ENCODE measurements at places on chromosomes 5 and 9. TPM values are rescaled to one million over a fixed set of nuclear protein-coding genes. Genes with fewer than 3 reads are reported as not detected.

The ENTPD8 gene
- 5.2 TPM for total RNA-seq

DNA sequence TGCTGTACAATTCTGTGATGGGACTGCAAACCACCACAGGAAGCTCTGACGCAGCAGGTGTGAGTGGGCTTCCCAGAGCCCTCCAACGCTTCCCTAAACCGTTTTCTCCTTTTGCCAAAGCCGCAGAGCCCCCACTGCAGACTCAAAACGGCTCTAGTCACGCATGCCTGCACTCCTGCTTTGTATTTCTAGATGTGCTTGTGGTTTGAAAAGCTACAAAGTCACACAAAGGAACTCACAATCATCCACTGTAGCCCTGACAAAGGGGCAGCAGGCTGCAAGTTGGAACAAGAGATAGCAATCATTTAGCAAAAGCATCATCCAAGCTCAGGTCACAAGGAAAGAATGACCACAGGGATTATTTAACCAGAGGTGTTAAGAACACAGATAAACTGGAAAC is 79.3 kb downstream of the PTPN3 start:
- H3K4me1 ChIP-seq: peaks cover 2% of the 10 kb centered on the region
- no peak for DNase-seq
- no peak overlapping the region for H3K4me3 ChIP-seq
- H3K27ac ChIP-seq: no peak overlapping the region

The KCNN2 gene
- 1.5 TPM for total RNA-seq

DNA sequence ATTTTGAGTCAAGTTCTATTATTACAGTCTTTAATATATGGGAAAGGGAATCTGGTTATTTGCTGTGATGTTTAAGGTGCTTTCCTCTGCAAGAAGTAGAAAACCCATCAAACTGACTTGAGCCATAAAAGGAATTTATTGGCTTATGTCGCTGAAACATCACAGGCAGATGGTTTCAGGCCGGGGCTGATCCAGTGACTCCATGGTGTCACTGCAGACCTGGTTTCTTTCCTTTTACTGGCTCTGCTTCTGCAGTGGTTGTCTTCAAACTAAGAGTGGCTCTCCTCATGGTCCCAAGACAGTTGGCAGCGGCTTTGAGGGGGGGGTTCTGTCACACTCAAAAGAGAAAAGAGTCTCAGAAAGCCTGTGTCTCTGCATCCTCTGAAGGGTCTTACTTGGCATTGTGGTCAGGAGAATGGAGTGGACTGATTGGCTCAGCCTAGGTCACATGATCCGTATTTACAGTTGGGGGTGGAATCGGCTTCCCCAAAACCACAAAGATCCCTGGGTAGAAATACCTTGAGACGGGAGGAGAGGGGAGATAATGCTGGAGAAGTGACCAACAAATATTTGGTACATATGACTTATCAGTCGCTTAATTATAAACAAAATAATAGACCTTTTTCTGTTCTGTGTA is 106.3 kb downstream of the DAPK1 start:
- no peaks in the 10 kb centered on the region for H3K27me3 ChIP-seq
- H3K27ac ChIP-seq: no peak overlapping the region
- H3K4me3 ChIP-seq: no peak overlapping the region
- H3K4me1 ChIP-seq: peaks cover 3% of the 10 kb centered on the region

GRCh38 chr5:135396459-135397055 is 2.5 kb downstream of the MACROH2A1 start:
- no peaks in the 10 kb centered on the region for H3K36me3 ChIP-seq
- no peak overlapping the region for H3K4me3 ChIP-seq

The BTNL9 gene
- total RNA-seq: 11.9 TPM

DNA sequence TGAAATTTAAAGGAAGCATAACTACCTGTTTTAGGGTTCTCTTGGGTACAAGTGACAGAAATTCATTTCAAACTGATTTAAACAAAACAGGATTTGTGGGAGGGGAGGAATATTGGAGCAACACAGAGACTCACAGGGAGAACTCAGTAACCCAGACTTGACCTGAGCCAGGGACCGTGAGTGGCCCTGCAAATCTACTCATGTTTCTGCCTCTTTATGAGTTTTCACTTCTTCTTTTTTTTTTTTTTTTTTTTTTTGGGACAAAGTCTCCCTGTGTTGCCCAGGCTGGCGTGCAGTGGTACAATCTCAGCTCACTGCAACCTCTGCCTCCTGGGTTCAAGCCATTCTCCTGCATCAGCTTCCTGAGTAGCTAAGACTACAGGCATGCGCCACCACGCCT is 405.6 kb upstream of the ZNF608 start:
- H3K27ac ChIP-seq: no peak overlapping the region
- no peaks in the 10 kb centered on the region for H3K36me3 ChIP-seq
- DNase-seq: peak; percentile 44
- peaks cover 5% of the 10 kb centered on the region for H3K4me1 ChIP-seq
- H3K27me3 ChIP-seq: no peaks in the 10 kb centered on the region

The SLC6A18 gene
- not detected for total RNA-seq

The DNAJC21 gene
- total RNA-seq: 45.0 TPM

DNA sequence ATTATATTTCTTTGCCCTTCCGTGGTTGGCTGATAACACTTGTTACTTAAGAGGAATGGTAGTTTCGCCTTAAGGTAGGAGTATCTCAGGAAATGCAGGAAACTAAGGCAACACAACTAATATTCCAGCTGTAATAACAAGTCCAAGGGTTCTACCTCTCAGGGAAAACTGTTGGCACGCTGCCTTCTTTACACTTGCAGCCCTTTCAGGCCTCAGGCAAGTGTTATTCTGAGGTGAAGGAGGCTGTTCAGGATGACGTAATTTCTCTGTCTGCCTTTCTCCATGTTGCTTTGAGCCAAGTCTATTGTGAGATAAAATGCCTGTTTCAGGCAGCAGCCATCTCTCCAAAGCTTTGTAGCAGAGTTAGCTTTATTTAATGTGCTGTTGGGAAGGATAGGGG is 38.0 kb downstream of the VCAN start:
- no peak overlapping the region for H3K27ac ChIP-seq
- H3K27me3 ChIP-seq: no peaks in the 10 kb centered on the region
- no peak for DNase-seq
- H3K4me1 ChIP-seq: no peaks in the 10 kb centered on the region
- peaks cover 6% of the 10 kb centered on the region for H3K36me3 ChIP-seq

- H3K4me3 ChIP-seq: no peak overlapping the region
- no peak for DNase-seq
- no peaks in the 10 kb centered on the region for H3K36me3 ChIP-seq
- H3K27me3 ChIP-seq: no peaks in the 10 kb centered on the region
- no peaks in the 10 kb centered on the region for H3K4me1 ChIP-seq
- H3K27ac ChIP-seq: no peak overlapping the region
These were observed 17.8 kb upstream of the SLCO4C1 start for GRCh38 chr5:102313912-102314311.

DNA sequence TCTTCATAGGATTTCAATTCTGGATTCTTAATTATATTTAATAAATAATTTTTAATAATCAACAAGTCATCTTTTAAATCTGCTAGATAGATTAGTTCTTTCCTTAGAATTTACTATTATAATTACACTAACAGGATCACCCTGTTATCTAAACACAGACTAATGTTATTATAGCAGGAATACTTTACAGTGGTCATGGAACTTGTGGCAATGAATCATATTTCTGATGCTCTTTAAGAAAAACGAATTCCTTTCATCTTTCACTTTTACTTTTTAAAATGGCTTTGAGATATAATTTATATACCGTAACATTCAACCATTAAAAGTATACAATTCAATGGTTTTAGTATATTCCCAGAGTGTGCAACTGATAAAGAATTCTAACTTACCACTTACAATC is 29.7 kb upstream of the CDK5RAP2 start:
- no peak overlapping the region for H3K4me3 ChIP-seq
- no peak for DNase-seq
- no peaks in the 10 kb centered on the region for H3K4me1 ChIP-seq
- H3K27ac ChIP-seq: no peak overlapping the region
- H3K36me3 ChIP-seq: no peaks in the 10 kb centered on the region

The CTNND2 gene
- 0.79 TPM for total RNA-seq

The ARAP3 gene
- 19.8 TPM for total RNA-seq

The GRXCR2 gene
- not detected for total RNA-seq

- no peak overlapping the region for H3K27ac ChIP-seq
- no peak overlapping the region for H3K4me3 ChIP-seq
- H3K4me1 ChIP-seq: no peaks in the 10 kb centered on the region
- DNase-seq: no peak
- no peaks in the 10 kb centered on the region for H3K27me3 ChIP-seq
These were observed 39.2 kb downstream of the MVB12B start for GRCh38 chr9:126365780-126366179.

The MYMK gene
- not detected for total RNA-seq

DNA sequence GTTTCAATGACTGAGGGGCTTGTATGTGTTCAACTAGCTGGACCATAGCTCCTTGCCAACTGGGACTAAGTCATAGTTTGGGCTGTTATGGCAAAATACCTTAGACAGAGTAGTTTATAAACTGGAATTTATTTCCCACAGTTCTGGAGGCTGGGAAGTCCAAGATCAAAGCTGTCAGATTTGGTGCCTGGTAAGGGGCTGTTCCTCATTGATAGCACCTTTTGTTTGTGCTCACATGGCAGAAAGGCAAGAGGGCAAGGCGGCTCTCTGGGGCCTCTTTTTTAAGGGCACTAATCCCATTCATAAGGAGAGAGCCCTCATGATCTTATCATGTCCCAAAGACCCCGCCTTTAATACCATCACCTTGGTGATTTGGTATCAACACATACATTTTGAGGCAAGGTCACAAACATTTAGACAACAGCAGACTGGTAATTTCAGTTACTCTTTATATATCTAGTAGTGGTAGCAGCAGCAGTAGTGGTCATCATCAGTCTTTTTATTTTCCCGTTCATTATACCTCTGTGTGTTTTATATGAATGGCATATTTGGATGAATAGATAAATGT is 477.0 kb downstream of the CCDC171 start:
- DNase-seq: no peak
- no peaks in the 10 kb centered on the region for H3K4me1 ChIP-seq
- no peak overlapping the region for H3K4me3 ChIP-seq
- H3K27me3 ChIP-seq: no peaks in the 10 kb centered on the region

GRCh38 chr9:126471084-126471624 is 142.6 kb upstream of the LMX1B start:
- no peak overlapping the region for H3K27ac ChIP-seq
- H3K4me1 ChIP-seq: no peaks in the 10 kb centered on the region
- peak; percentile 27 for DNase-seq
- no peaks in the 10 kb centered on the region for H3K36me3 ChIP-seq

- H3K4me1 ChIP-seq: no peaks in the 10 kb centered on the region
- DNase-seq: no peak
- H3K4me3 ChIP-seq: no peak overlapping the region
- H3K27me3 ChIP-seq: no peaks in the 10 kb centered on the region
These were observed 33.8 kb upstream of the PANK3 start for GRCh38 chr5:168612996-168613395.

DNA sequence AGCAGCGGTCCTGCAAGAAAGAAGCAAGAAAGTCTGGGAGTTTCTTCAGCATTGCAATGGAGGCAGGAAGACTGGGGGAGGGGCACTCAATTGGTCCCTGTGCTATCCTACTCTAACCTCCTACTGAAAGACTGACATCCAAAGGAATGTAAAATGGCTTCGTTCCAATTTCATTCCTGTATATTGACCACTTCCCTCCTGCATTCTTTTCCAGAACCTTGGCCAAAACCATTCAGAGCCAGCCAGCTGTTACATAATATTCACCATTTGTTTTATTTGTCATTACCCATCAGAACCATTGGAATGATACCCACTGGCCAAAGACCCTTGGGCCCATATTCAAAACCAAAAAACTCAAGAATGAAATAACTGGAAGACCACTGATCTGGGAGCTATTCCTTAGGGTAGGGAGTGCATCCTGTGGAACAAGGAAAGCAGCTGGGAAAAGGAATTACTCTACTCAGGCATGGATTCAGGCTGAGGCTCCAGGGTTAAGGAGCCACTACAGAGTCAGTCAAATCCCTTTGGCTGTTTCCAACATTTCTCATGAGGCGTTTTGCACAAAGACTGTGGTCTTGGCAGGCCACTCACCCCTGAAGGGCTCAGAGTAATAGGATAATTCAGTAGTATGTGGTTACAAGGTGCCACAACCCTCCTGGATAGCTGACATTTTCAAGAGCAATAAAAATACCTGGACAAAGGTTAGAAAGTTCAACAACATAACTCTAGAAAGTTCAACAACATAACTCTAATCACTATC is 148.7 kb upstream of the SLC1A3 start:
- no peaks in the 10 kb centered on the region for H3K27me3 ChIP-seq
- no peak for DNase-seq
- H3K4me3 ChIP-seq: no peak overlapping the region
- no peak overlapping the region for H3K27ac ChIP-seq
- H3K4me1 ChIP-seq: no peaks in the 10 kb centered on the region

The PURA gene
- total RNA-seq: 31.6 TPM

The CBY3 gene
- not detected for total RNA-seq

GRCh38 chr5:119105971-119106370 is 35.1 kb downstream of the DMXL1 start:
- no peak overlapping the region for H3K4me3 ChIP-seq
- no peak overlapping the region for H3K27ac ChIP-seq
- DNase-seq: no peak
- no peaks in the 10 kb centered on the region for H3K4me1 ChIP-seq
- H3K27me3 ChIP-seq: no peaks in the 10 kb centered on the region
- no peaks in the 10 kb centered on the region for H3K36me3 ChIP-seq

- peak; percentile 94 for DNase-seq
- peaks cover 2% of the 10 kb centered on the region for H3K4me1 ChIP-seq
- no peaks in the 10 kb centered on the region for H3K36me3 ChIP-seq
- H3K4me3 ChIP-seq: no peak overlapping the region
These were observed 7.9 kb upstream of the ENG start for GRCh38 chr9:127862075-127863011.

DNA sequence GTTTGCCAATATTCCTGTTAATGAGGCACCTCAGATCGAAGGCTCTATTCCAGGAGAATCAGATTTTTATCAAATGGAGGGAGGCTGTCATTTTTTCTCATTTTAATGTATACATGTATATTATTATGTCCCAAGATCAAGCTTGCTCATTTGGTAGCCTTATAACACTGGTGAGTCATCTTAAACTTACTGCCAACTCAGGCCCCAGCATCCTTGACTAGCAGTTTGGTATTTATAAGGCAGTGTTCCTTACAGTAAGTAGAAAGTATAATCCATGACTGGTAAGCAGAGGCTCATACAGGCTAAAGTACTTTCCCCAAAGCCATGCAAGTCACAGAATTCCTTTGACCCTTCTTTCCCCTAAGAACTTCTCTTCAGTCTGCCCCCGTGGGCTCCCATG is 90.7 kb upstream of the NR3C1 start:
- H3K4me3 ChIP-seq: no peak overlapping the region
- no peak overlapping the region for H3K27ac ChIP-seq
- no peaks in the 10 kb centered on the region for H3K4me1 ChIP-seq
- H3K36me3 ChIP-seq: no peaks in the 10 kb centered on the region

DNA sequence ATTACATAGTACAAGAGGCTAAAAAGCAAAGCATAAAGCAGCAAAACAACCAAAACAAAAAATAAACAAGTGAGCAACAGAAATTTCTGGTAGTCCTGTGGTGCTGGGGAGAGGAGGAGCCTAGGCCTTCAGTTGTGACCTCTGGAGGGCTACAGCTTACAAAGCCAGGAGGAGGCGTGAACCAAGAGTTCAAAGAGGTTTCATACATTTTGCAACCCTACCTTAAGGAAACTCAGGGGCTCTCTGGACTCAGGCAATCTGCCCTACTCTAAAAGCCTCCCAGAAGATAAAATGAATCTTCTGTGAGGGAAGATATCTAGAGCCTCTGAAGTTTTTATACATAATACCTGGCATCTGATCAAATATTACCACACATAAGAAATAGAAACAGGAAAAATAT is 187.4 kb downstream of the AGTPBP1 start:
- no peaks in the 10 kb centered on the region for H3K4me1 ChIP-seq
- H3K27ac ChIP-seq: no peak overlapping the region
- H3K4me3 ChIP-seq: no peak overlapping the region

Data from kidney (tissue), 22 donors.